Stimulated activated CD8-positive, alpha-beta memory T cell treated with anti-CD3 and anti-CD28 coated beads, Interleukin-4, amount 100 ng/mL, for 48 hours (primary cell): ENCODE measurements at places on chromosomes 16 and 17.

- DNase-seq, result no peak
Measured at GRCh38 chr17:78723001-78723796, 58.9 kb downstream of the CYTH1 start.

GRCh38 chr16:19008245-19009169 is 24.8 kb downstream of the TMC7 start:
- no peak for DNase-seq

GRCh38 chr16:53209429-53209828 is 154.6 kb downstream of the CHD9 start:
- DNase-seq, result no peak

GRCh38 chr17:77437747-77438146 is 297.0 kb downstream of the SEC14L1 start:
- DNase-seq, result no peak

GRCh38 chr16:8127070-8127469 is 463.2 kb downstream of the TMEM114 start:
- DNase-seq, result no peak
